Activated CD4-positive, alpha-beta memory T cell treated with anti-CD3 and anti-CD28 coated beads for 36 hours (primary cell): ENCODE measurements at places on chromosomes 4 and X. TPM values are rescaled to one million over a fixed set of nuclear protein-coding genes. Genes with fewer than 3 reads are reported as not detected.

GRCh38 chrX:47611926-47612325 is 7.7 kb downstream of the SYN1 start:
- no peak for DNase-seq

SHISA3 gene
- 0.14 TPM for total RNA-seq

DNA sequence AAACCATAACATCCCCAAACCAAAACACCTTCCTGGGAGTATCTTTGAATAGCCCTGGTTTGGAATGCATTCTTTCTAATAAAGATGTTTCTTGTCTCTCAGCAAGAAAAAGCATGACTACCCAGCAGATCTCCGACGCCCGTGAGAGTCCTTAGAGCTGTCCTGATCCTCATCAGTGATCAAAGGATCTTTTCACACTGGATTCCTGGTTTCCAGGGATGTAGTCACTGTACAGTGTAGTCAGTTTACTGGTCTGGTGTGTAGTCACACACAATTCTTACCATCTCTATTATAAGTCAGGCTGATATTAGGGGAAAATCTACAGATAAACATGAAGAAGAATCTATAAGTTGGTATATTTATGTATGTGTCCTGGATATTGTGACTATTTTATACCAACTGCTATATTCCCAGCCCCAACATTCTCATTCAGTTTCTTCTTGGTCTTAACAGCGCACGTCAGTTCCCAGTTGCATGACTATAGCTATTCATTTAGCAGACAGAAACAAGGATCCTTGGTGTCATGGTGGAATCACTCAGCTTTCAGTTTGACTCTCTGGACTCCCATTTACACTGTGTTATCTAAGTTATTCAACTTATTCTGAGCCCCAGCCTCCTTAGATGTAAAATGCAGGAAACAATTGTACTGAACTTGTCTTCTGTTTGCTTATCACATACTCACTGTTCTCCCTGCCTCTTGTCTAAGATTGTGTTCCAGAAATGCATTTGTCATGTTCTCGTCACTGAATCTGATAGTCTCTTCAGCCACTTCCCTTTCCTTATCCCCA is 68.3 kb downstream of the SLIT2 start:
- DNase-seq: no peak

DNA sequence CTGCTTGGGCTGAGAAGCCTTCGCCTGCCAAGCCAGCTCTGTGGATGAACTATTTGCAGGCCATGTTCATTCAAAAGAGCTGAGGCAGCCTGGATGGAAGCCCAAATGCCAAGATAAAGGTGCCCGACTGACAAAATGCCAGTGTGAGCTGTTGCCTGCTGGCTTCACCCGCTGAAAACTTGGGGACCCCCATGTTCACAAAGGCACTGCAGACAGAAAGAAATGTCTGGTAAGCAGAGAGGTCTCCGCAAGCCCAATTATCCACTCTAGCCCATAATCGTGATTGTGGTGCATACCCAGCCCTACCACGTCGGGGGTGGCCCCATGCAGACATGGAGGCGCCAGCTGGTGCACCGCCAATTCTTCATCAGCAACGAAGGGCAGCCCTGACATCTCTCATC is 13.0 kb upstream of the SMIM20 start:
- DNase-seq: no peak

GAGE2A gene
- not detected for total RNA-seq
